Ascending aorta (tissue), 2 donors: ENCODE measurements at places on chromosomes 1 and 21.

- no peak for DNase-seq
Measured at GRCh38 chr1:105914403-105914802, 1142.1 kb upstream of the PRMT6 start.

GRCh38 chr1:219507437-219507836 is 105.5 kb downstream of the ZC3H11B start:
- no peak for DNase-seq

DNA sequence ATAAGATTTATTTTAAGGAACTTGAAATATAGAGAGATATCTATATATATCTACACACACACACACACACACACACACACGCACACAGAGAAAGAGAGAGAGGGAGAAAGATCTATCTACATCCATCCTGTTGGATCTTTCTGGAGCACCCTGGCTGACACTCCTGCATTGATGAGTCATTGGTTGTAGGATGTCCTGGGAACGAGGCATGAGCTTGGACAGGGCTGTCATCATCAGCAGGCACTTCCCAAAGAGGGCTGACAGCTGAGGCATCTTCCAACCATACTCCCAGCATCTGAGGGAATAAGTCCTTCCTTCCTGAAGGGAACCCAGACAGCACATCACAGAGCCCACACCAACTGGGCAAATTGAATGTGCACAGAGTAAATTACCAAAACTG is 99.1 kb upstream of the ERG start:
- no peak for DNase-seq

- no peak for DNase-seq
Measured at GRCh38 chr1:210405316-210405715, 76.6 kb downstream of the HHAT start.

DNA sequence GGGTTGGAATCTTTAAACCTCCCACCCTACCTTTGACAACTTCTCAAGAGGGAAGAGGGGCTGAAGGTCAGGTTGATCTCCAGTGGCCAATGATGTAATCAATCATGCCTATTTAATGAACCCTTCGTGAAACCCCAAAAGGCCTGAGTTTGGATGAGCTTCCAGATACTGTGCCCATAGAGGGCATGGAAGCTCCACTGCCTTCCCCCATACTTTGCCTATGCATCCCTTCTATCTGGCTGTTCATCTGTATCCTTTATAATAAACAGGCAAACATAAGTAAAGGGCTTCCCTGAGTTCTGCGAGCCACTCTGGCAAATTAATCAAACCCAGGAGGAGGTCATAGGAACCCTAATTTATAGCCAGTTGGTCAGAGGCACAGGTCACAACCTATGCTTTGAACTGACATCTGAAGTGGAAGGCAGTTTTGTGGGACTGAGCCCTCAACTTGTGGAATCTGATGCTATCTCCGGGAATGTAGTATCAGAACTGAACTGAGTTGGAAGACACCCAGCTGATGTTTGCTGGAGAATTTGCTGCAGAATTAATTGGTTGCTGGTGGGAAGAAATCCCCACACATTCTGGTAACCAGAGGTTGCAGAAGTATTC is 24.8 kb downstream of the S100A10 start:
- DNase-seq, result no peak
